ENCODE measurements at places on chromosomes 12 and 14. TPM values are rescaled to one million over a fixed set of nuclear protein-coding genes. Genes with fewer than 3 reads are reported as not detected.

DNA sequence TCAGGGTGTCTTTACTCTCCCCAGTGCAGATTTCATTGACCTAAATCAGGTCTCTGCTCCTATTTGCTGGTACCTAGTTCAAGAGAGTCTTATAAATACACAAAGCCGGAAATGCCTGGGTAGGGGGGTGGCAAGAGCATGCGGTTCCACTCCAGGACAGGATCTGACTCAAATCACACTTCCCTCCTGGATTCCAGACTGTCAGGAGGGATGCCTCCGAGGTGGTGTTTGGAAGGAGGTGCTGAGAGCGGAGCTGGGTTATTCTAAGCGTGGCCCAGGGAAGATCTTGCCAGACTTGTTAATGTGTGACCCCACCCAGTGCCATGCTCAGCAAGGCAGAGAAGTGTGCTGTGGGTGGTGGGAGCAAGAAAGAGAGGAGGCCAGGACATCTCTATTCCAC lies 49.8 kb downstream of the B4GALNT3 start:
- no peaks in the 10 kb centered on the region for H3K4me1 ChIP-seq
- no peak for DNase-seq
- H3K27me3 ChIP-seq = peaks cover 9% of the 10 kb centered on the region
- no peaks in the 10 kb centered on the region for H3K36me3 ChIP-seq

DNA sequence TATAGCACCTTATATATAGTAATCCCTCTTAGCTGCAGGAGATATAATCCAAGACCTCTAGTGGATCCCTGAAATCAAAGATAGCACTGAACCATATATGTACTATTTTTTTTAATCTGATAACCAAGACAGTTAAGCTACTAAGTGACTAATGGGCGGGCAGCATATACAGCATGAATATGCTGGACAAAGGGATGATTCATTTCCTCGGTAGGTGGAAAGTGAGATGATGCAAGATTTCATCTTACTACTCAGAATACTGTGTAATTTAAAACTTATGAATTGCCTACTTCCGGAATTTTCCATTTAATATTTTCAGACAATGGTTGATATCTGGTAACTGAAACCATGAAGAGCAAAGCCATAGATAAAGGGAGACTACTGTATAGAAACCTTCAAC lies 36.2 kb downstream of the PRMT8 start:
- DNase-seq = no peak
- H3K27ac ChIP-seq = no peak overlapping the region
- H3K27me3 ChIP-seq = peaks cover 5% of the 10 kb centered on the region
- no peak overlapping the region for H3K4me3 ChIP-seq

- peaks cover 31% of the 10 kb centered on the region for H3K27me3 ChIP-seq
- H3K27ac ChIP-seq = no peak overlapping the region
- H3K4me3 ChIP-seq = no peak overlapping the region
- no peak for DNase-seq
These were observed 8.8 kb downstream of the OLR1 start for GRCh38 chr12:10163084-10163483.

- H3K36me3 ChIP-seq = no peaks in the 10 kb centered on the region
- H3K4me1 ChIP-seq = peaks cover 61% of the 10 kb centered on the region
- peak overlapping the region; percentile 73 for H3K4me3 ChIP-seq
- H3K27ac ChIP-seq = peak overlapping the region; percentile 99
- H3K27me3 ChIP-seq = no peaks in the 10 kb centered on the region
- DNase-seq = peak; percentile 86
These were observed 7.0 kb upstream of the UBC start for GRCh38 chr12:124921200-124922031.

DNA sequence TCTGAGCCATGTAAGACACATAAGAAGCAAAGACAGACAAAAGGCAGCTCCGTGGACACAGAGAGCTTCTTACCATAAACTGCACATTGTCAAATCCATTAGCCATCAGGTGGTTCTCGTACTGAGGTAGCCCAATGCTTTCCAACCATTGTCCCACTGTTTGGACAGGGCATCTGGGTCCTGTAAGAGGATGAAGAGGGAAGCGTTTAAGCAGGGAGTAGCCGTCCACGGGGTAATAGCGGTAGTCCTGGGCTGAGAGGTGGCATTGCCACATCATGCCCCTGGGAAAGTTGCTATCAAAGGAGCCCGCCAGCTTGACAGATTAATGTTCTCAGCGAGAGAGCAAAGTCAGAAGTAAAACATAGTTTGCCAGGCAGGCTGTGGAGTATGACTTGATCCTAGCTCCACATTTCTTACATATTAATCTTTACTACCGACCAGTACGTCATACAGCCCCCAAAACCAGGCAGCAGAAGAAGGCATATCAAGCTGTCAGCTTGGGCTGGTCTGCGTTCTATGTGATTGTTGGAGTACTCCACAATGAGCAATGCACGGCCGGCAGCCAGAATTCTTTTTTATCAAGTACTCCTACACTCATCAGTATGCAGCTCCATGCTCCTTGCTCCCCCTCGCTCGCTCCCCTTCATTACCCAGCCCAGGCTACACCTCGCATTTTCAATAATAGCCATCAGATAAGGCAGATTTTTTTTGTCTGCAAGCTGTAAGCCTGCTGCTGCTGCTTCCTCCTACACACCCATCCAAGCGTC lies 493.2 kb upstream of the GARIN6 start:
- H3K27ac ChIP-seq = no peak overlapping the region
- no peak overlapping the region for H3K4me3 ChIP-seq
- no peak for DNase-seq
- H3K4me1 ChIP-seq = no peaks in the 10 kb centered on the region
- no peaks in the 10 kb centered on the region for H3K27me3 ChIP-seq

BTG1 gene
- 227 TPM for total RNA-seq

GRCh38 chr14:100215330-100215885 lies 23.5 kb upstream of the YY1 start:
- H3K4me1 ChIP-seq = peaks cover 23% of the 10 kb centered on the region
- peak overlapping the region; percentile 24 for H3K4me3 ChIP-seq
- peak overlapping the region; percentile 78 for H3K27ac ChIP-seq
- no peaks in the 10 kb centered on the region for H3K27me3 ChIP-seq
- no peaks in the 10 kb centered on the region for H3K36me3 ChIP-seq
- no peak for DNase-seq

DNA sequence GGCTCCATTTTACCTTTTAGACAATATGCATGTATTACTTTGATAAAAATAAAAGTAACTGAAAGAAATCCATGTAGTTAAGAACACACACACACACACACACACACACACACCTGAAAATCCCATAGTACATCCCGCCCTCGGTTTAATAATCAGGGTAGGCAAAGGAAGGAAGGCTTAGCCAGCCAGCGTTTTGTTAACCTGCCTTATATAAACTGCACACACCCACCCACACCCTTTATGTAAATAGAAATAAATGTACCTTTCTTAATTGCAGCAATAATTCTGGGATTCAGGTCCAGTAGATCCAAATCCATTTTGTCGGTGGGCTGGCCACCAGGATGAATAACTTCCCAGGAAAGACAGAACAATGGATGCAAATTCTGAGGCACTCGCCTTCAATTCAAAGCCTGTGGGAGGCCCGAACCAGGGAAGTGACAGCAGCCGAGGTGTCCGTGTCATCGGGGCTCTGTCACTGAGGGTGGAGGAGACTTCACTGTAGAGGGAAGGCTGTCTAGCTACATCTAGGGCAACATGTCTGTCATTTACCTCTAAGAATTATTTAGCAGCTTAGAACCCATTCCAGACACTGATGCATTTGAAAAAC lies 4.4 kb downstream of the XRCC3 start:
- no peak for DNase-seq
- H3K4me1 ChIP-seq = peaks cover 37% of the 10 kb centered on the region
- H3K27ac ChIP-seq = no peak overlapping the region
- H3K4me3 ChIP-seq = no peak overlapping the region
- H3K36me3 ChIP-seq = peaks cover 30% of the 10 kb centered on the region

GRCh38 chr12:112179341-112179740 lies 54.0 kb downstream of the TRAFD1 start:
- peaks cover 11% of the 10 kb centered on the region for H3K4me1 ChIP-seq
- H3K4me3 ChIP-seq = no peak overlapping the region
- H3K36me3 ChIP-seq = peaks cover 26% of the 10 kb centered on the region
- no peaks in the 10 kb centered on the region for H3K27me3 ChIP-seq
- no peak overlapping the region for H3K27ac ChIP-seq

DNA sequence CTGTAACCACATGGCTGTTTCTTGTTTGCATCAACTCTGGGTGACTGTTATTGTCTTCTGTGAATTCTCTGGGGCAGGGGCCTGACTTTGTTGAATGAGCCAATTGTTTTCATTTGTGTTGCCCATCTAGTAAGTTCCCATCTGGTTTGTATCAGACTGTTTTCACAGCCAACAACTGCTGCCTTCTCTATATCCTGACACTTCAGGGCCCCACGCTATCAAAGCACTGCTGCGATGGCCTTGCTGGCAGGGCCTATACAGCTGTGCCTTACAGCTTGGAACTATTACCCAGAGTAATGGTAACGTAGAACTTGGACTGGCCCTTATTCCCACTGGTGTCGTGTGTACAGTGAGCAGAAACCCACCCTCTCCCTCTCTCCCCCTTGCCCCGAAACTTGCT lies 104.3 kb upstream of the DACT1 start:
- H3K4me3 ChIP-seq = no peak overlapping the region
- no peak overlapping the region for H3K27ac ChIP-seq
- DNase-seq = no peak
- no peaks in the 10 kb centered on the region for H3K27me3 ChIP-seq
- no peaks in the 10 kb centered on the region for H3K36me3 ChIP-seq

DNA sequence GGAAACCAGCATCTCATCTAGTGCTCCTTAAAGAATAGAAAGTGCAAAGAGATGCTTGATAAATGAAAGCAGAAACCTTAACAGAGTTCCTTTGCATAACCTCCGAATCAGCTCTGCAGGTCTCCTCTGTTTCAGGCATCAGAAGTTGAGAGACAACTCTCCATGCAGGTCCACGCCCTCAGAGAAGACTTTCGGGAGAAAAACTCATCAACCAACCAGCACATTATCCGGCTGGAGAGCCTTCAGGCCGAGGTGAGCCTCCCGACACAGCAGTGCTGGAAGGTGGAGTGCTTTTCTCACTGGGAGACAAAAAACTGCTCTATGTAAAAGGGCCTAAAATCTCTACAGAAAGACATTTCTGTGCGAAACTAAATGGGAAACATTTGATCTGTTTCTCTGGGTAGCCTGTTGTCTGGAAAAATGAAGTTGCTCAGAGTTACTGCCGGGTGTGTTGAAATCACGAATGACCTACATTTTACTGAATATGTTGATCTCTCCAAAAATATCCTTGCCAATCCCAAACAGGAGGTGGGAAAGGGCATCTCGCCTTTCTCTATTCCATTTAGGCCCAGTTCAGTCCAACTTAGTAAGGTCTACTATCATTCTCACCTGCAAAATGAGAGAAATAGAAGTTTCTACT lies 54.9 kb downstream of the RAB35 start:
- H3K27ac ChIP-seq = no peak overlapping the region
- H3K4me3 ChIP-seq = no peak overlapping the region
- no peaks in the 10 kb centered on the region for H3K4me1 ChIP-seq
- no peak for DNase-seq
- peaks cover 11% of the 10 kb centered on the region for H3K36me3 ChIP-seq

DNA sequence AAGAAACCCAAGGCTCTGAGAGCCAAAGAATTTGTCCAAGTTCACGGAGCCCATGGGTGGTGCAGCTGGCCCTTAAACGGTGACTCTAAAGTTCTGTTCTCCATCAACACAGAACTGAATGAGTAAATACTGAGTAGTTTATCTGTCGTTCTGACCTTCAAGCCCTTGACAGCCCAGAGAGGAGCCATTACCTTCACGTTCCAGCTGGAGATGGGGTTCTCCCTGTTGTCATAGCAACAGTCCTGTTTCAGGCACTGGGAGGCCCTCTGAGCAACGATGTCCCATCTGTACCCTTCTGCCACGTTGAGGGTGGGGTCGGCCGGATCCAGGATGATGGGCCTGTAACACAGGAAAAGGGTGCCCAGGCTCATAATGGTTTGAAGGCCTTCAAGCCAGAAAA lies 7.5 kb upstream of the C12orf43 start:
- no peak for DNase-seq
- H3K27me3 ChIP-seq = no peaks in the 10 kb centered on the region
- no peak overlapping the region for H3K4me3 ChIP-seq
- no peak overlapping the region for H3K27ac ChIP-seq
- H3K36me3 ChIP-seq = peaks cover 78% of the 10 kb centered on the region
- H3K4me1 ChIP-seq = peaks cover 9% of the 10 kb centered on the region

Measured in activated CD4-positive, alpha-beta memory T cell treated with anti-CD3 and anti-CD28 coated beads, Interleukin-2, amount 10 ng/mL, durations not matched to agents 7 days and 5 days (primary cell).